ENCODE measurements at places on chromosomes 1 and 21.

DNA sequence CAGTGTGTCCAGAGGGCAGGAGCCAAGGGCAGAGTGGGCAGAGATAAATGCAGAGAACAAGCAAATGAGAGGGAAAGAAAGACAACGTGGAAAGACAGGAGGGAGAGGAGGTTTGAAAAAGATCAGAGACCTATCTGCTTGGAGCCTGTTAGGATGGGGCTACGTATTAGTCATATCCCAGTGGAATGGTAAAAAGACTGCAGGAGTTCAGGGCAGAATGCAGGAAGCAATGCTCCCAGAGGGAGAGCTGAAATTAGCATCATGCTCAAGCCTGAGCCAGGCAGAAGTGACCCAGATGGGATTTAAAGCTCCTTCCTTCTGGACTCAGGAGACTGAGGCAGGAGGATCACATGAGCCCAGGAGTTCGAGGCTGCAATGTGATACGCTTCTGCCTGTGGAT, 261.3 kb upstream of the CHRM3 start:
- DNase-seq, result no peak

- DNase-seq, result no peak
Measured at GRCh38 chr1:93980320-93981273, 71.4 kb upstream of the GCLM start.

DNA sequence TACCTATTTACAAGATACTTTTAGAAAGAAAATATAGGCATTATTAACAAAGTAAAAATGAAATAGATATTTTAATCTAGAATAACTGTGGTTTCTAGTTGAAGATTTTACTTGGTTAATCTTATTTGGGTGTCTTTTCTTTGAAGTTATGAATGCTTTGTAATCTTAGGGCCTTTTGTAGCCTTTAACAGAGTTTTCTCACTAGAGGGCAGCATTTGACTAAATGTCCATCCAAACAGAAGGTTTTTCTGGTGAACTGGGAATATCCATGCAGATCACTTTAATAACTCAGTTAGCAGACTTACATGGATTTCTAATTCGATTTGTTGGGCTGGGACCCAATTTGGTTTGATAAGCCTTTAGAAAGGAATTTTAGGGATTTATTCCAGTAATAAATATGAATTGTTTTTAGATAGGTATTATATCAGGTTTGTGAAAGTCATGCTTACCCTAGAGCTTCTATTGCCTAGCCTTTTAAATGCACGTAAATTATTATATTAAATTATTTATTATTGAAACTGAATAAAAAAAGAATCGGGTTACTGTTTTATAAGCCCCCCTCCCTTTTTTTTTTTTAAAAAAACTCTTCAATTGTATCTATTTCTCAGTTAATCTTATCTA, 119.7 kb downstream of the ZNF326 start:
- no peak for DNase-seq

DNA sequence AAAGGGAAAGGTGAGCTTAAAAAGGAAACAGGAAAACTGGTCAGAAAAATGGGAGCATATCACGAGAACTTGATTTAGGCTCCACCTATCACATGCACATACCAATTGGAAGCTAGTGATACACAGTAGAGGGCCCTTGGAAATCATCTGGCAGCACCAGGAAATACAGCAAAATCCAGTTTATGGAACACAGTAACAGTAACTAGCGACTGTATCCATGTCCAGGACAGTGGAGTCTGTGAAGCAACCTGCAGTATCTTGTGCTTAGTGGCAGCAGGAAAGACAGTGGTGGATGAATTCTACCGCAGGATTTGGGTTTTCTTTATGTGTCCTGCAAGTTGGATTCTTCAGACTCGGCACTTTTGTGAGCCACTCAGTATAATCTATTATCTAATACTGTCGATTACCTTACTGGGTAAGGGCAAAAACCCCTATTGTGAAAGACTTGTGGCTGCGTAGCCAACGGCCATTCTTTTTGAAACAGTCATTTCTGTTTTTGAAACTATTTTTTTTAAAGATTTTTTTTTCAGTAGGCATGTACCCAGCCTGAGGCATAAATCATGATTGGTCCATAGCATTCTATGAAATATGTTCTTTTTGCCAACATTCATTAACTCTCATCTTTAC, 1.6 kb upstream of the KDM4A start:
- no peak for DNase-seq

GRCh38 chr1:31626223-31627207, 9.0 kb downstream of the HCRTR1 start:
- DNase-seq, result no peak

DNA sequence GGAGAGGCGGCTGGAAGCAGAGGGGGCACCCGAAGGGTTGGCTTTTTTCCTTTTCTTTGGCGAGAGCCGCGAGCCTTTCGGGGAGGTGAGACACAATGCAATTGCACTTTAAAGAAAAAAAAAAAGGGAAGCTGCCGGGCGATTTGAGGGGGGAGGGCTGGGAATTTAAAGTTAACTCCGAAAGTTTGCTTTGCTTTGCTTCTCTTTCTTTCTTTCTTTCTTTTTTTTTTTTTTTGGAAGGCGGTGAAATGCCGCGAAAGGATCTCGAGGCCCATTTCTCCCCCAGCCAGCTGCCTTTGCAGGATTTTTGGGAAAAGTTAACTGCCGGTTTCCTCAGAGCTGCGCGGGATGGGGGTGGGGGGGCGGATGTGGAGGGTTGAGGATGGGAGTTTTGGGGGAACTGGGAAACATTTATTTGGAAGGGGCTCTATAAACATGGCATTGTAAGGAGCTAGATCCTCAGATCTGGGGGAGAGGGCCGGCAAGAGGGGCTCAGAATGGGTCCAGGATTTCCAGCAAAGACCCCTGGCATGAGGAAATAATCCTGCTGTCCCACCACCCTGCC, 997 bp downstream of the ZNF362 start:
- DNase-seq, result no peak

GRCh38 chr1:201585093-201585483, 46.2 kb downstream of the NAV1 start:
- no peak for DNase-seq

GRCh38 chr1:32981003-32981901, 16.6 kb upstream of the RNF19B start:
- peak; percentile 51 for DNase-seq

GRCh38 chr1:82139751-82140468, 339.2 kb downstream of the ADGRL2 start:
- no peak for DNase-seq

DNA sequence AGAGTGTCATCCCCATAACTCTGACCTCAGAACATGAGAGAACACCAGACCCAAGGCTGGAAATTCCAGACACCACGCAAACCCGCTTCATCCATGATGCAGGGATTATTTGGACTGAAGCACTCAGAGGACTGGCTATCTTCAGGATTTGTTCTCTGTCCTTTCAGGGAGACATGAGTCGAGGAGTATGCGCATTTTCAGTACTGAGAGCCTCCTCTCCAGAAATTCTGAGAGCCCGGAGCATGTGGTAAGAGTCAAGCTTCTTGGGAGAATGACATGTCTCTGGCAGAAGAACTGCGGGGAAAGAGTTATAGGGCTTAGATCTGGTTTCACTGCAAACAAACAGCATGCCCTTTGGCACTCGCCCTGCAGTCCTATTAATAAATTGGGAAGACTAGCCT, 6.9 kb downstream of the LAX1 start:
- no peak for DNase-seq

GRCh38 chr1:41803656-41804055, 115.1 kb downstream of the HIVEP3 start:
- DNase-seq, result no peak

DNA sequence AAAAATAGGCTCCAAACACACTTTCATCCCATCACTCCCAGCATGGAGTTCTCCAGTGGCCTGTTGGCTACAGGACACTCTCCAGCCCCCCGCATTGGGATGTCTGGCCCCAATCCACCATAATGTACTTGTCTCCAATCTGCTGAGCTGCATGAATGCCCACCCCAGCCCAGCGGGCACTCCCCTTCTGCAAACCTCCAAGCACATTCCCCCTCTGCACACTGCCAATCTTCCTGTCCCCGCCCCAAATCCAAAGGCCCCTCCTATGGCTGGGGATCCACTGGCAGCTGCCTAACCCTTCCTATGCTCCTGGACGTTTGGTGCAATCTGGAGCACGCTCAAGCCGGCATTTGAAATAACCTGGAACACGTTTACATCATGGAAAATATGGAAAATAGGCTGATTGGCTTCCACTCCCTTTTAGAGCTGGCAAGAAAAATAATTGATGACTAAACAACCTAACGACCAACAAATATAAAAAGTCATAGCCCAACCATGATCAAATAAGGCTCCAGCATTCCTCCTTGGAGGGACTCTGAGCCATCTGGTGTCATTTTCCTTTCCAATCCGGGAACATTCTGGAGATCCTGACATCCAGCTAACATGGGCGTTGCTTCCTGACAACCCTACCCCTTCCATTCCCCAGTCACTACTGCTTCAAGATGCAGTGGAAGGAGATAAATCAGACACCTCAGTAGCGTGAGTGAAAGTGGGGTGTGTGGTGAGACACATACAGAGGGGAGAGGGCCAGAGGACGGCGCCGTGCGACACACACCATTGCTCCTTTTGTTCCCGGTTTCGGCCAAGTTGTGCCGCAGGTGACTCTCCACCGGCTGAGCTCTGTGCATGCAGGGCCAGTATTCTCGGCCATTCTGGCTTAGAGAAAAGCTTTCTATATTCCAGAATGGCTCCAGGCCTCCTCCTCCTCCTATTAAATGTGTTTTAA, 41.6 kb downstream of the PDE9A start:
- DNase-seq, result no peak

DNA sequence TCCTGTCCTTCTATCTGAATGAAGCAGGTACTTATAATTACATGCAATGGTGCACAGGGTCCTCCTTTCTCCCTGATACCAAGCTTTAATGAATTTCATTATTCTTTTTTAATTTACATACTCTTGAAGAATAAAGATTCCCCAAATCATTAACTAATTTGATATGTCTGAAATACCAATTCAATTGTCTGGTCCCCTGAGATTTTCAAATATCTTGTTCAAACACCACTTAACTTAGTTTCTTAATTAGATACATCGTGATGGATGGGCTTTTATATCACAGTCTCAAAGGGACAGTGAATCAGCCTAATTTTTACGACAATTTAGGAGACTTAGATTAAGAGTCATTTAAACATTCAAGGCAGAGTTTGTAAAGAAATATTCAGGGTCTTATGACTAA, 1054.6 kb downstream of the PLA2G4A start:
- no peak for DNase-seq

GRCh38 chr1:49106445-49106844, 329.8 kb upstream of the BEND5 start:
- no peak for DNase-seq

DNA sequence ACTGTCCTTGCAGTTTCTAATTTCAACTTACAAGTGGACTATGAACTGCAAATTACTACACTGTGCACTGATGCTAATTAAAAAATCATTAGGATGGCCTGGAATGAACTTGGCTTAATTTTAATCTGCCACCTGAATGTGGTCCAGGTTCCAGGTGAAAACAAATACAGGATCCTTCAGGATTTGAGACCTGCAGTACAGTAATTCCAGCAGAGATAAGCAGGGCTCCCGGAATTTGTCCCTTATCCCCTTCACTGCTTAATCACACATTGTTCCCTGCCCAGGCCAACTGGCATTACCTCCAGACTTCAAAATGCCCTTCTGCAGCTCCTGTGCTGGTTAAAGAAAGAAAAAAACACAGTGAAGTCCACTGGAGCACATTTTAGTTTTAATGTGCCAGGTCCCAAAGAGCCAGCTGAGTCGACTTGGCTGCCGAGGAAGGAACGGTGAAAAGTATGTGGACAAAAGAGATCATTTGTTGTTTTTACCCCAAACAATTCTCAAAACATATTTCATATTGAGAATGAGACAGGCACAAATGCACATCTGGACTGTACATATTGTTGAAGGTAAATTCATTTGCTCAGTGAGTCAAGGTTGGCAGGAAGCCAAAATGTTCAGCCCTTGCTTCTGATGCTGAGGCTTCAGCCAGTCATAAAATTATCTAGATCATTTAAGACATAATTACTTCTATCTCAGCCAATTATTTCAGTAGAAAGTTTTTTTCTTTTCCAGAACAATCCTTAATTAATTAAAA, 28.3 kb downstream of the DEGS1 start:
- DNase-seq, result no peak

- no peak for DNase-seq
Measured at GRCh38 chr1:209723756-209724693, 19.4 kb downstream of the HSD11B1 start.

GRCh38 chr1:42936309-42937078, 22.2 kb downstream of the SLC2A1 start:
- peak; percentile 63 for DNase-seq

- no peak for DNase-seq
Measured at GRCh38 chr1:93816970-93817678, 61.9 kb downstream of the DNTTIP2 start.

DNA sequence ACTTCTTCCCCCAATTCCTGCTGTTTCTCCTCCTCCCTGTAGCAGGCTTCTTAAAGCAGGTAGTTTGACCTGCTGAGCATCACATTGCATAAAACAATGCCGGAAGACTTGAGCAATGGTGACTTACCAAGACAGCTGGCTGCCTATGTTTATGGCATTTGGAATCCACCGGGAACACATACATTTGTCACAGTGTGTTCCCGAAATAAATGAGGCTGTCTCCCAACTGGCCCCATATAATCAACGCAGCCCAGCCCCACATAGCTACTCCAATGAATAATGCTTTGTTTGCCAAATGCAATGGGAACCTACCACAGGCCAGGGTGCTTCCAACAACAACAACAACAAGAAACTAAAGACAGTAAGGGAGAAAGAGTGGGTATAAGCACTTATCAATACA, 186.1 kb upstream of the MAP1LC3C start:
- DNase-seq, result no peak

DNA sequence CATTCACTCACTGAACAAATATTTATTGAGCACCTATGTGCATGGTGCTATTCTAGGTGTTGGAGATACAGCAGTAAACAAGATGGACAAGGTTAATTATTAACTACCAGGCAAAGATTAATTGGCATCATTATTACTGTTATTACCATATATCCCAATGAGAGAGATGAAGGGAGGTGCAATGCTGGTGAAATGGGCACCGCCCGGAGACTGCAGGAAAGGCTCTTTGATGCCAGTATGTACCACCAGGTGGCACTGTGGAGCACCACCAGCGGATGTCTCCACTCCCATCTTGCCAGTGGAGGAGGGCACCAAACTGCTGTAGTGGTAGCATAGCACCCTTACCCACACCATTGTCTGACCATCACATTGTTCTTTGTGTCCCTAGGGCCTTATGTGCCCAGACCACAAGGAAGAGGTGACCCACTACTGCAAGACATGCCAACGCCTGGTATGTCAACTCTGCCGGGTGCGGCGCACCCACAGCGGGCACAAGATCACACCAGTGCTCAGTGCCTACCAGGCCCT, 3.0 kb downstream of the TRIM46 start:
- DNase-seq, result peak; percentile 78

- no peak for DNase-seq
Measured at GRCh38 chr1:6247651-6248050, 3.7 kb downstream of the HES3 start.

DNA sequence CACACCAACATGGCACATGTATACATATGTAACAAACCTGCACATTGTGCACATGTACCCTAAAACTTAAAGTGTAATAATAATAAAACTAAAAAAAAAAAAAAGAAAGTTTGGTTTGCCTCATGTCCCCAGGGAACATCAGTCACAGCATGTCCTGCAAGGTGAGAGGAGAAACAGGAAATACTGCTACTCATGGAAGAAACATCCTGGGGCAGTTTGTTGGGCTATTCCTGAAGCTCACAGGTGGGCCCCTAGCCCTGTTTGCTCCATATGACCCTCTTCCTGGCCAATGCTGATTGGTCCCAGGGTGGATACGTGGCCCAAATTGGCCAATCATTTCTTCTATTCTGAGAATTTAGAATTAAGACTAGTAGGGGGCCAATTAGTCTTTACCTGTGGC, 103.4 kb upstream of the ADAR start:
- DNase-seq, result no peak

Measured in immature natural killer cell (primary cell).